ENCODE measurements at places on chromosomes 13 and 19.

DNA sequence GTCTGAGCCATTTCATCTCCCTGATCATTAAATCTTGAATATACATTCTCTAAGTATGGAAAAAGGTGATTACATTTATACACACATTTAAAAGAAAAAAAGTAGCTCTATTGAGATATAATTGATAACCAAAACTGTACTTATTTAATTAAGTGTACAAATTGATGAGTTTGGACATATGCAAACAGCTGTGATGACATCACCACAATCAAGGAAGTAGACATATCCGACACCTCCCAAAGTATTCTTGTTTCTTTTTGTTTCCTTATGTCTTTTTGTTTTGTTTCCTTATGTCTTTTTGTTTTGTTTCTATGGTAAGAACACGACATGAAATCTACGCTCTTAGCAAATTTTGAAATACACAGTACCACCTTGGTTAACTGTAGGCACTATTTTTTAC lies 1393.9 kb upstream of the MIR17HG start:
- DNase-seq, result no peak

DNA sequence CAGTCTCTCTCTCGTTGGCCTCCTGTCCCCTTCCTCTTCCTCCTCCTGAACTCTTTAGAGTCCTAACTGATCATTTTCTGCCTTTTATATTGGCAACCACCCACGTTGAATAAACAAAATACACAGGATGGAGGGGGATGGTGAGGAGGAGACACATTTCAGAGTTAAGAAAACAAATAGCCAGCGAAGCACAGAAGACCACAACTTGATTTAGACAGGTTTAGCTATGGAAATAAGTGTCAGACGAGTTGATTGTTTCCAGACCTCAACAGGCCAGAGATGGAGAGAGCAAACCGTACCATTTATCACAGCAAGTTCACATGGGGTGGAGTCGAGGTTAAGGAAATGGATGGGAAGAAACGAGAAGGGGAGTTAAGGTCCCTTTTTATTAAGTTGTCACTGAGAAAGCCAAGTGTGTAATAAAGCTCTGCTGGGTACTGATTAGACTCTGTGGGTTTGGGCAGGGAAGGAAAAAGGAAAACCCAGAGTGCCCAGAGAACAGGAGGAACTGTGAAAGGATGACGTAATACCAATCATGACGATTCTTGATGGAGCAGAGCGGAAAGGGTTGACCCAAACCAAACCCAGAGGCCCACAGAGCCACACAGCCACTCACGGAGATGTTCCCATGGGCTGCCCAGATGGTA lies 11.1 kb upstream of the SERP2 start:
- DNase-seq, result no peak

DNA sequence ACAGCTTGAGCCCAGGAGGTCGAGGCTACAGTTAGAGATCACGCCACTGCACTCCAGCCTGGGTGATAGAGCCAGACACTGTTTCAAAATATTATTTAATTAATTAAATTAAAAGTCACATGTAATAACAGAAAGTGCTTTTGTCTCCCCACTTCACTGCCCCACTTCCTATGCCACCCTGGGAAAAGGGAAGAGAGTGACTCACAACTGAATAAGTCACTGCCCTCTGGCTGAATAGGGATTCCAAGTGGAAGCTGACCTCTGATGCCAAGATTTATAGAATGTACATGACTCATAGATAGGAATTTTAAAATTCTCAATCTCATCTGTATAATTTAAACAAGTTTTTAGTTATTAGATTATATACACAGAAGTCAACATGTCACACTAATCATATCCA lies 22.2 kb upstream of the ERVV-1 start:
- DNase-seq, result no peak

DNA sequence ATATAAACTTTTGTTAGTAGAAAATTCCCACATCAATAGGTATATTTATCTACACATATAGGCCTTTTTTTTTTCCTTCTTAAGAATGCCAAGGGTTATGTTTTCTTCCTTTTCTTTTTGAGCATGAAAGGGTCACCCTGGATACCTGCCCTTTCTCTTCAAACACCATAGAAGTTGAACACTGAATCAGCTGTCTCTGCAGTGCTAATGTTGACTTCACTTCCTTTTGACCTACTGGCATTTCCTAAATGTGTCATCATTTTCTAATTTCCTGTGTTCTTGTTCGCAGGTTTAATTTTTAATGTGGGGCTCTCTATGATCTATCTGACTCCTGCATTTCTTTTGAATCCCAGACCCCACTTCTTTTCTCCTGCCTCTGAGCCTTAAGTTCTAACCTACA lies 532.0 kb downstream of the GPC6 start:
- DNase-seq, result no peak

GRCh38 chr13:39245688-39246087 lies 207.4 kb downstream of the NHLRC3 start:
- DNase-seq, result no peak

- DNase-seq, result no peak
Observed at GRCh38 chr19:18919900-18920214, 342 bp downstream of the DDX49 start.

- DNase-seq, result no peak
Observed at GRCh38 chr13:39536906-39537305, 66.1 kb downstream of the LHFPL6 start.

DNA sequence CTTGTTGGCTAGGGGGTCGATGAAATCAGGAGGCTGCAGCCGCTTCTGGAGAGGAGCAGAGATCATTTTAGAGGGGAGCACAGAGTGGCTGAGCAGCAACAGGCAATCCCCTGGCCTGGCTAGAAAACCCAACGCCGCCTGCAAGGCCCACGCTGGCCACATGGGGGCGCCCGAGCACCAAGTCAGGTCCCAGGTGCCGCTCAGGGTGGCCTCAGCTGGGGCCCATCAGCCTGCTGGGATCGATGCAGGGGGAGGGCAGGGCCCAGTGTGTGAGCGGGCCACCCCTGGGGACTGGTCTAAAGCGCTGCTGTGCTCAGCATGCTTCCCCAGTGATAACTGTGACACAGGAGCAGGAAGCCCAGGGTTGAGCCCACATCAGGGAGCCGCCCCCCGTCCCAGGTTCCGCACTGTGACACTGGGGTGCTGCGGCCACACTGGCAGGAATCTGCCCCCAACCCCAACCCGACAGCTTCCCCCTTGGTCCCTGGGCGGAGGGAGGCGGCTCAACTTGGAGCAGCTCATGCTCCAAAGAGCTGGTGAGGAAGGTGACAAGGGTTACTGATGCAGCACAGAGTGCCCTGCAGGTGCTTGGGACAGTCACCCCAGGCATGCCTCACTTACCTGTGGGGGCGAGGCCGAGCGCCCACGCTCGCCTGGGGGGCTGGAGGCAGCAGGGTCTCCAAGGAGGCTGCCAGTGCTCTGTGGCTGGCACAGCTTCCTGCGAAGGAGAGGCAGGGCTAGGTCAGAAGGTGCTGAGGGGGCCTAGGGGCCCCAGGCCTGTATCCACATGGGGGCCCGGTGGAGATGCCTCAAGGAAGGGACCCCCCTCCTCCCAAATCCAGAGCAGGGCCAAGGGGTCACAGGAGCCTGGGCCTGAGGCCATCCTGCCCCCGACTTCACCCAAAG lies 13.3 kb upstream of the ISYNA1 start:
- DNase-seq, result peak; percentile 94

Measured in T-helper 17 cell (primary cell).